ENCODE measurements at places on chromosomes 11 and 22. TPM values are rescaled to one million over a fixed set of nuclear protein-coding genes. Genes with fewer than 3 reads are reported as not detected.

GRCh38 chr11:2122222-2122906, 16.8 kb downstream of the IGF2 start:
- no peak for DNase-seq

DNA sequence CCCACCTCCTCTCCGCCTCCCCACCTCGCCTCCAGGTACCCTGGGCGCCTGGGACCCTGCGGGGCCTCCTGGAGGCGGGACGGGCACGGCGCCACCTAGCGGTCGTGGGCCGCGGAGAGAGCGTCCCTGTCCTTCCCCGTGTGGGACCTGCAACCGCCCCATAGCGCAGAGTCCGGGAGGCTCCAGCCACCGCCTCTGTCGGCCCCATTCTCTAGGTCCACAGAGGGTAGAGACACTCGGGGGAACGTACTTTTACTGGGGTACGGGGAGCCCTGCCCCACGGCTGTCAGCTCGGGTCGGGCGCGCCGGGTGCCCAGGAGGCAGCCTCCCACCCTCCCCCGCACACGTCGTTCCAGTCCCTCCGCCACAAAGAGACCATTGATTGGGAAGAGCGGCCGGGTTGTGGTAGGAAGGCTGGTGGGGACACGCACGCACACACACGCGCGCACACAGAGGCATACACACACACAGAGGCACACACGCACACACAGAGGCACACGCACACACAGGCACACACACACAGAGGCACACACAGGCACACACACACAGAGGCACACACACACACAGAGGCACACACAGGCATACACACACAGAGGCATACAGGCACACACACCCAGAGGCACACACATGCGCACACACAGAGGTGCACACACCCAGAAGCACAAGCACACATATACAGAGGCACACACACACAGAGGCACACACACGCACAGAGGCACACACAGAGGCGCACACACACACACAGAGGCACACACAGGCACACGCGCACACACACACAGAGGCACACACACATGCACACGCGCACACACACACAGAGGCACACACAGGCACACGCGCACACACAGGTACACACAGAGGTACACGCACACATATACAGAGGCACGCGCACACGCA, 12.6 kb upstream of the NECTIN1 start:
- peak; percentile 60 for DNase-seq

DNA sequence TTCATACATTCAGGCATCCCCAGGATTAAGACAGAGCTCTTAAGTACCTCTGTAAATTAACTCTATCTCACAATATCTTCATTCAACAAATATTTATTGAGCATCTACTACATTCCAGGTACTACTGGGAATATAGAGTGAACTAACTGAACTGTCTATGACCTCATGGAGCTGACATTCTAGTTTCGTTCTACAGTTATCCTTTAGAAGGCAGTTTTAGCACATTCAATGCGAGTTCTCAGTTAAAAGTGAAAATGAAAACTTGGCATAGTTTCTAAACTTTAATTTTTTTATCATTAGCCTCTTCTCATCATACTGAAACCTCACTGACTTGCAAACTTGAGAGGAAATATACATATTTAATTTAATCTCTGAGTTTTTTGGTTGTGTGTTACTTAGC, 10.7 kb upstream of the MS4A6E start:
- DNase-seq = no peak

DNA sequence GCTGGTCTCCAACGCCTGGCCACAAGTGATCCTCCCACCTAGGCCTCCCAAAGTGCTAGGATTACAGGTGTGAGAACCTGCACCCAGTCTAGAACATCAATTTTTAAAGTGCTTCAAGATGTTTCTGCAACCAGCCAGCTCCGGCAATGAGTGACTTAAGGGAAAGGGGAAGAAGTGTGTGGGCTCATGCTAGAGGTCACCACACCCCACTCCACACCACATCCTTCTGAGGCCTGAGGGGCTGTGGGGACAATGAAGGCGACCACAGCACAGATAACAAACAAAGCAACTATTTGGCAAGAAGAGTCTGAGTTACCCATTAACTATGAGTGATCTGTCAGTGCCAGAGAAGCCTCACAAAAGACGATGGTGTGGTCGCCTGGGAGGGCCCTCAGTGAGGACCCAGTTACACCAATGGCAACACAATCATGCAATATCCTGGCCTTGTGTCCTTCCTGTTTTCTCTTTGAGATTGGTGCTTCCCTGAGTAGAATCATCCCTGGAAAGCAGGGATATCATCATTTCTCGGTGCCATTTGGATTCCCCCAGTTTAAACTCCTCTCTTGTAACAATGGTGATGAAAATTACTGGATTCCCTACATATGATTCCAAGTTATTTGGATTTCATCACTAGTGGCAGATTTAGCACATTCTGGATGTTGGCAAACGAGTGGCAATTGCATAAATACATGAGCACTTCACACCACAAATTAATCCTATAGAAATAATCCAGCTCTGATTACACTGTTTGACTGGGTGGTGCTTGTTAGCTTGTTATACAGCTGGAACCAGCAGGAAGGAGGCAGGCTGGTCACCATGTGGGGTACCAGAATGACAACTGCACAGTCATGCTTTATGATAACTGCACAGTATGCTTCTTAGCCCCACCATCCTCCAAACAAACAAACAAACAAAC, 18.4 kb downstream of the ABTB2 start:
- DNase-seq = no peak

- DNase-seq = no peak
These were observed 16.5 kb downstream of the TOLLIP start for GRCh38 chr11:1292644-1293618.

- DNase-seq = no peak
These were observed 11.1 kb downstream of the APOL3 start for GRCh38 chr22:36149441-36149840.

DNA sequence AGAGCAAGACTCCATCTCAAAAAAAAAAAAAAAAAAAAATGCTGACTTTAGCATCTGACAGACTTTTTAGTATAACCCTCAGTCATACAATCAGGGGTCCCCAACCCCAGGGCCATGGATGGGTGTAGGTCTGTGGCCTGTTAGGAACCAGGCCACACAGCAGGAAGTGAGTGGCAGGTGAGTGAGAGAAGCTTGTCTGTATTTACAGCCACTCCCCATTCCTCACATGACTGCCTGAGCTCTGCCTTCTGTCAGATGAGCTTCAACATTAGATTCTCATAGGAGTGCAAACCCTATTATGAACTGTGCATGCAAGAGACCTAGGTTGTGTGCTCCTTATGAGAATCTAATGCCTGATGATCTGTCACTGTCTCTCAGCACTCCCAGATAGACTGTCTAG, 3.3 kb downstream of the FAM227A start:
- no peak for DNase-seq

GRCh38 chr11:11558396-11558795, 63.4 kb downstream of the GALNT18 start:
- DNase-seq = no peak

Gene CHRNA10
- total RNA-seq = 2.2 TPM

DNA sequence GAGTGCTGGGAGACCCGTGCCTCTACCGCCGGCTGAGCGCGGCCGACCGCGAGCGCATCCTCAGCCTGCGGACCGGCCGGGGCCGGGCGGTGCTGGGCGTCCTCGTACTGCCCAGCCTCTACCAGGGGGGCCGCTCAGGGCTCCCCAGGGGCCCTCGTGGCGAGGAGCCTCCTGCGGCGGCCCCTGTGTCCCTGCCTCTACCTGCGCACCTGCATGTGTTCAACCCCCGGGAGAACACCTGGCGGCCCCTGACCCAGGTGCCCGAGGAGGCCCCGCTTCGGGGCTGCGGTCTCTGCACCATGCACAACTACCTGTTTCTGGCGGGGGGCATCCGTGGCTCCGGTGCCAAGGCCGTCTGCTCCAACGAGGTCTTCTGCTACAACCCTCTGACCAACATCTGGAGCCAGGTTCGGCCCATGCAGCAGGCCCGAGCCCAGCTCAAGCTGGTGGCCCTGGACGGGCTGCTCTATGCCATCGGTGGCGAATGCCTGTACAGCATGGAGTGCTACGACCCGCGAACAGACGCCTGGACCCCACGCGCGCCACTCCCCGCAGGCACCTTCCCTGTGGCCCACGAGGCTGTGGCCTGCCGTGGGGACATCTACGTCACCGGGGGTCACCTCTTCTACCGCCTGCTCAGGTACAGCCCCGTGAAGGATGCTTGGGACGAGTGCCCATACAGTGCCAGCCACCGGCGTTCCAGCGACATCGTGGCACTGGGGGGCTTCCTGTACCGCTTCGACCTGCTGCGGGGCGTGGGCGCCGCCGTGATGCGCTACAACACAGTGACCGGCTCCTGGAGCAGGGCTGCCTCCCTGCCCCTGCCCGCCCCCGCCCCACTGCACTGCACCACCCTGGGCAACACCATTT, 3.5 kb downstream of the KLHDC7B start:
- no peak for DNase-seq

DNA sequence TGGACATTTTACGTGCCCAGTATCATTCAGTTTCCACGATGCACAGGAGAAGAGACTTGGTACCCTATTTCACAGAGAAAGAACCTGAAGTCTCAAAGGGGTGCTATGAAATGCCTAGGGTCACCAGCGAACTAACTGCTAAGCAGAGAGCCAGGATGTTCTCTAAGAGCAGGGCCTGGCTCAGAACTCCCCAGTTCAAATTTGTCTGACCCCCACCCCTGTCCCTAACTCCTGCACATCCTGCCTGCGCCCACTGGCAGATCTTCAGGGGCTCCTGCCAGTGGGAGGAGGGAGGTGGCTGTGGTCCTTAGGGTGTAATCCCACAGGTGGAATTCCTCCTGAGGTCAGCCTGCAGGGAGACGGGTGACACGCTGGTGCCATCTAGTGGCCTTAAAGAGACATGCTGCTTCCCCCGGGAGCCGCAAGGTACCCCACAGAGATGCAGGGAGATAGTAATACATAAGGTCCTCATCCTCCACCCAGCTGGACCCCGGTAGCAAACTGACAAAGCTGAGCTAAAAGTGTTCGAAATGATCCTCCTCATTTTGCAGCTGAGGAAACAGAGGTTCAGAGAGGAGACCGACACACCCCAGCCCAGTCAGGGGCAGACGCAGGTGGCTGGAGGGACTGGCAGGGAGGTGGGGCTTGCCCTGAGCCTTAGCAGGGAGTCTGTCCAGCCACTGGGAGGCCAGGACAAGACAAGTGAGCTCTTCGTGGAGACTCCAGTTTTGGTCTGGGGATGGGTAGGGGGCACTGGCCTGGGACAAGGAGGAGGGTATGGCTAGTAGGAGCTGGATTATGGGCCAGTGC, 34.1 kb downstream of the MB start:
- DNase-seq = peak; percentile 39

GRCh38 chr11:4393209-4393857, at the start of gene TRIM21:
TSS of gene TRIM21 (minus strand) at chr11:4393702. CDS start at chr11:4390409, 3,293 bp downstream.
- DNase-seq = peak; percentile 85

Gene F2
- total RNA-seq = under 0.01 TPM

GRCh38 chr22:31488346-31488883, 1.2 kb downstream of the EIF4ENIF1 start:
- no peak for DNase-seq

Measured in hematopoietic multipotent progenitor cell (in vitro differentiated cells).